Osteoblast (primary cell): ENCODE measurements at places on chromosomes 12 and 14. TPM values are rescaled to one million over a fixed set of nuclear protein-coding genes. Genes with fewer than 3 reads are reported as not detected.

The RBMS2 gene
- 24.2 and 26.2 TPM in 2 replicates for total RNA-seq

The NPFF gene
- not detected in 2 replicates for total RNA-seq

The GDF3 gene
- not detected in 2 replicates for total RNA-seq

The SLC7A8 gene
- total RNA-seq, result 4.3 and 10.9 TPM in 2 replicates
